BJ (cell line): ENCODE measurements at places on chromosomes 2 and 18.

DNA sequence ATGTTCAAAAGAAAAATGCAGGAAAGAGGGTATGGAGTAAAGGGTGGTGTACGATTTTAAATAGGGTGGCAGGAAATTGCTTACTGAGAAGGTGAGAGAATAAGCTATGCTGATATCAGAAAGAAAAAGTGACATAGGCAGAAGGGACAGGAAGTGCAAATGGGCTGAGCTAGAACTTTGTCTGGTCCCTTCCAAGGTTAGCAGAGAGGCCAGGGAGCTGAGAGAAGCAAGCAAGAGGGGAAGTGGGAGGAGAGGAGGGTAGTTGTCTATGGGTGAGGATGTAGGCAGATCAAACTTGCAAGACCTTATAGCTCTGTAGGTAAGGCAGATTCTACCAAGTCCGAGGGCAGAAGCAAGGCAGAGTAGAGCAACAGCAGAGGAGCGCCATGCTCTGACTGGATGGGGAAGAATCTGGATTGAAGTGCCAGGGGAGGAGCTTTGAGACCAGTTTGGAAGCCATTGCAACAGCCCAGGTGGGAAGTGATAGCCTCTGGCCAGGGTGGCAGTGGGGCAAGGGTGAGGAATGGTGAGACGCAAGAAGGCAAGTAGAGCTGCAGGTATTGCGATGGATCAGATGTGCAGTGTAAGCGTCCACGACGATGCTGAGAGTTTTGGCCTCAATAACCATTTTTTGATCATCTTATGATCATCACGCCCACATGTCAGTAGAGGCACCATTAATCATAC is 134.4 kb upstream of the APCDD1 start:
- no peak for DNase-seq

- no peak for DNase-seq
These were observed 52.4 kb downstream of the AKAIN1 start for GRCh38 chr18:5144629-5145028.

DNA sequence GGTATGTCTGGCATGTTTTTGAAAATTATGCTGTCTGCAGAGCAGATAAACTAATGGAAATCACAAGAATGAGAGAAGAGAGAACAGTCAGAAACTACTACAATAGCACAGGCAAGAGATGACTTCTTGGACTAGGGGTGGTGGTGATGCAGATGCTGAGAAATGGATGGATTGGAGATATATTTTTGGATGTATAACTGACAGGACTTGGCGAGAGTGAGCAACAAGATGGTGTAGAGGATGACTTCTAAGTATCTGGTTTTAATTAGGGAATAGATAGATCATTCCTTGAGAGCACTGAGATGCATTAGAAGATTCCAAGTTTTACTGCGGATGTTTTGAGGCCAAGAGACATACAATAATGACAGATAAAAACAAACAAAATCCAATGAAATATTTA is 328.2 kb downstream of the PID1 start:
- no peak for DNase-seq

- no peak for DNase-seq
These were observed 8.0 kb upstream of the DARS1 start for GRCh38 chr2:135993421-135993820.

DNA sequence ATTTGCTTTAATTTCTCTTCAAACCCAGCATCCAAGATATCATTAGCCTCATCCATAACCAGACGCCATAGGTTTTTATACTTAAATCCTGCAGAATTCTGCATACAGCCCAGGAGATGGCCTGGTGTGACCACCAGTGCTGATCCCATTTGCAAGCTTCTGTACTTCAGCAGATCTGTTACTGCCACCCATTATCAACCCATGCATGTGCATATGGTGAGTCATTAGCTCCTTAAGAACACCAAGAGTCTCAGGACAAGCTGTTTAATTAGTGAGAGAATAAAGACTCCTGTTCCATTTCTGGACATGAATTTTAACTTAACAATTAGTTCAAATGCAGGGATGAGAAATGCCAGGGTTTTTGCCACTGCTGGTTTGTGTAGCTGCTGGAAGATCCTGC is 110.7 kb upstream of the TANK start:
- no peak for DNase-seq

- no peak for DNase-seq
These were observed 189.3 kb downstream of the LTBP1 start for GRCh38 chr2:33136056-33136455.

DNA sequence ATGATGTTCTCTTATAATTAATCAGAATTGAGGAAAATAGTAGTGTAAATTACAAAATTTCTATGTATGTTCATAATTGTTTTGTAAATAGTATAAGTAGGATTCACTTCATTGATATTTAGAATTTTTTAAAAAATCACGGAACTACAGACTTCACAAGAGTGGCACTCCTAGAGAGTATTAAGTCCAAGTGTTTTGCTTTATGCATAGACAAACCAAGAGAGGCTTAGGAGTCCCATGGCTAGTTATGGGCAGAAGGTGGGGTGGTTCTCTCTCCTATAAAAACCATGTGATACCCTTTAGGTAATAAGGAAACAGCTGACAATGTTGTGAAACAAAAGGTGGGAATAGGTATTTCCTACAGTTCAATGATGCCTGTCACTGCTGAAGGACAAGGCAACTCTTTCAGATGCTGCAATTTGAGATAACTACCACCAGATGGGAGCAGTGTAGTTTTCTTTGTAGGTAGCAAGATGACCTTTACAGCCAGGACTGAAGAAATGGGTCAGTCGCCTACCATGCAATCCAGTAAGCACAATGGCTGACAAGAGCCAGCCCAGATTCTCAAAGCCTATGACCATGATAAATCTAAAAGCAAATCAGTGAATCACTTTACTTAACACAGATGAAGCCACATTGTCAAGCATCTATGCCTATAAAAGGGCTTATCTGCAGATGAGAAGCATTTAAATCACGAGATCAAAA is 83.9 kb downstream of the AAK1 start:
- DNase-seq: no peak

- DNase-seq: no peak
These were observed 110.2 kb downstream of the CTAGE1 start for GRCh38 chr18:22307528-22307927.

DNA sequence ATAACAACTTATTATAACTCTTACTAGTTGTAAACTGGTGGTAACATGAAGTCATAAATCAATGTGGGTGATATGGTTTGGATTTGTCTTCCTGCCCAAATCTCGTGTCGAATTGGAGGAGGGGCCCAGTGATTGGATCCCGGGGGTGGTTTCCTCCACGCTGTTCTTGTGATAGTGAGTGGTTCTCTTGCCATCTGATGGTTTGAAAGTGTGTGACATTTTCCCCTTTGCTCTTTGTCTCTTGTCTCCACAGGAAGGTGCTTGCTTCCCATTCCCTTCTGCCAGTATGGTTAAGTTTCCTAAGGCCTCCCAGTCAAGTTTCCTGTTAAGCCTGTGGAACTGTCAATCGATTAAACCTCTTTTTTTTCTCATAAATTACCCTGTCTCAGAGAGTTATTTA is 321.6 kb downstream of the DSEL start:
- DNase-seq: no peak

- no peak for DNase-seq
These were observed 51.4 kb downstream of the ICOS start for GRCh38 chr2:203987959-203988358.
